ENCODE measurements at places on chromosomes 4 and X.

- DNase-seq: no peak
Observed at GRCh38 chr4:154634058-154634457, 21.6 kb upstream of the FGG start.

DNA sequence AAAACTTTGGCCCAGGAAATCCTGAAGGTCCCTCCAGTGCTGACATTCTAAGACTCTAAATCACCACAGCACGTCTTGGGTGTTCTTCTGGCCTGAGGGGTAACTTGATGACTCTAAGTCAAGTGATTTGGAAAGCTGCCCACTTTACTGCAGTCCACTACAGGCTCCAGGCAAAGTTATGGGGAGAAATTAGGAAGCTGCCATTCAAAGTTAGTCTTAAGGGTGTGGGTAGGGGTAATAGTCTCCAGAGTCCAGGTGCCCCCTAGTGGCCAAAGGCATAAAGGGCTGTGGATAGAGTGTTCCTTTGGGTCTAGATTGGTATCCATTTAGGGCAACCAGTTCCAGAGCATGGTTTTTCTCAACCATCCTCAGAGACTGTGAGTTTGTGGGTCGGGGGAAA lies 38.7 kb upstream of the SLC16A2 start:
- DNase-seq: peak; percentile 54

DNA sequence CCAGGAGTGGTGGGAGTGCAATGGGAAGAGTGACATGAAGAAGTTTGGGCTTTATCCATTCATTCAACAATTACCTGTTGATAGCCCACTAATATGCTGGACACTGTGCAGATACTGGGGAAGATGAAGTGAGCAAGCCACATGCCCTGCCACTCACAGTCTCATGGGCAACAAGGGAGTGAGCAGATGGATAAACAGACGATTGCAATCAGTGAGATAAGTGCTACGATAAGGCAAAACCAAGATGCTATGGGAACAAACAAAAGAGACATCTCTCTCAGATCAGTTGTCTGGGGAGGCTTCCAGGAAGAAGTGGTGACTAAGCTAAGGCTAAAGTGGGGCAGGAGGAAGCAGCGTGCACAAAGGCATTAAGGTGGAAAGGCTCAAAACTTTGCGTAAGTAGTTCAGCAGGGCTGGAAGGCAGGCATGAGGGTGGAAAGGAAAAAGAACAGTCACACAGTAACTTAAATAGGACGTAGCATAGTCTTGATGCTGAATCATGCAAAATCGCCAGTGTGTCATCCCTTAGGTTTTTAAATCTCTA lies 31.7 kb downstream of the GAB3 start:
- DNase-seq: no peak

DNA sequence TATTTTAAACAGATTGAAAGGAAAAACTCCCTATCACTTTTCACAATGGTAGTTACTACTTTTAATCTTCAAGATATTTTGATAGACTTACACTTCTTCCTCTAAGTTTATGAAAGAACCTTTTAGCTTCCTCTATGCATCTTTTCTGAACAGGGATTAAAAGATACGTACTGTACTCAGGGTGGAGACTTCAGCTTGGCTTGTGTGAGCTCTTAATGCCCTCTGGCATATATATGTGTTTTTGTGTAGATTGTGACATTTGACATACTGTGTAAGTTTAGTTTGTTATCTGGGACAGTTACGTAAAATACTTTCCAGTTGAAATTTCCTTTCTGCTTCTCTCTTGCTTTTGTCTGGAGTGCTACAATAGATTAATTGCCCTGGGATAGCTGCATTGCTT lies 109.3 kb upstream of the NUDT6 start:
- no peak for DNase-seq

DNA sequence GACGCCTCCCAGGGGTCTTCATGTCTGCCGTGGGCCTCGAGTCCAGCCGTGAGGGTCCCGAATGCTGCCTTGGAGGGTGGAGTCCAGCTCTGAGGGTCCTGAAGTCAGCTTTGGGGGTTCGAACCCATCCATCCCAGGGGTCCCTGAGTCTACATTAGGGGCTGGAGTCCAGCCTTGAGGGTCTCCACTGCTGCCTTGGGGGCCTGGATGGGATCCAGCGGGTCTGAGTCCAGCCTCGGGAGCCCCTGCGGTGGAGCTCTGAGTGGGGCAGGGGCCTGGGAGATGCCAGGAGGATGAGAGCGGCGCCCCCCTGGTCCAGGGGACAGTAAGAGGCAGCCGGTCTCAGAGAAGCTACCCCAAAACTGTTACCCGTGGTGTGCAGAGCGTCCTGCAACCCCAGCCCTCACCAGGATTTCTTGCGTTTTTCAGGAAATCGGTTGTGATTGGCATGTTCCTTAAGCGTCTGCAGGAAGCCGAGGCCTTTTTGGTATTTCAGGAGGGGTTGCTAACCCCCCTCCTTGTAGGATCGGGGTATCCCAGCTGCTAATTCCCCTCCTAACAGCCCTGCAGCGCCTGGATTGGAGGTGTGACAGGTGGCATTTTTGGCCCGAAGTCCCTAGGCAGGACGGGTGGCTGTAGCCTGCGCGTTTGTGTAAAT lies 1.7 kb upstream of the GTPBP6 start:
- DNase-seq: no peak

DNA sequence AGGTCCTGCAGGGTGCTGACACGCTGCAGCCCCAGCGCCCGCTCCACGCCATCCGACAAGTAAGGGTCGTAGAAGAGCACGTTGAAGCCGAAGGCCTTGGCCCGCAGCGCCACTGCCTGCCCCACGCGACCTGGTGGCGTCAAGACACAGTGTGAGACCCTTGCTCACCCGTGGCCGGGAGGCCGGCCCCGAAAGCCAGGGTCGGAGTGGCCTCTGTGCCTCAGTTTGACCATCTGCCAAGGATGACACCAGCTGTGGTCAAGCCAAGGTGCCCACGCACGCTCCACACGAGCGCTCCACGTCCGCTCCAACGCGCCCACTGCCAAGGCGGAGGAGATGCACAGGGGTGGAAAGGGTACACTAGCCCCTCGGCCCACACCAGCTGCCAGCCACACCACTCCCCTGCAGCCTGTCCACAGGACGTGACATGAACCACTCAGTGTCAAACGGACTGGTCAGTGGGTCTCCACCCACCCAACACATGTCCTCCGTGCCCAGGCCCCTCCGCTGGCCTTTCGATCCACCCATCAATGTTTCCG lies 32.8 kb downstream of the CTBP1 start:
- DNase-seq: no peak

- no peak for DNase-seq
Observed at GRCh38 chr4:79907001-79907400, 166.0 kb downstream of the ANTXR2 start.

DNA sequence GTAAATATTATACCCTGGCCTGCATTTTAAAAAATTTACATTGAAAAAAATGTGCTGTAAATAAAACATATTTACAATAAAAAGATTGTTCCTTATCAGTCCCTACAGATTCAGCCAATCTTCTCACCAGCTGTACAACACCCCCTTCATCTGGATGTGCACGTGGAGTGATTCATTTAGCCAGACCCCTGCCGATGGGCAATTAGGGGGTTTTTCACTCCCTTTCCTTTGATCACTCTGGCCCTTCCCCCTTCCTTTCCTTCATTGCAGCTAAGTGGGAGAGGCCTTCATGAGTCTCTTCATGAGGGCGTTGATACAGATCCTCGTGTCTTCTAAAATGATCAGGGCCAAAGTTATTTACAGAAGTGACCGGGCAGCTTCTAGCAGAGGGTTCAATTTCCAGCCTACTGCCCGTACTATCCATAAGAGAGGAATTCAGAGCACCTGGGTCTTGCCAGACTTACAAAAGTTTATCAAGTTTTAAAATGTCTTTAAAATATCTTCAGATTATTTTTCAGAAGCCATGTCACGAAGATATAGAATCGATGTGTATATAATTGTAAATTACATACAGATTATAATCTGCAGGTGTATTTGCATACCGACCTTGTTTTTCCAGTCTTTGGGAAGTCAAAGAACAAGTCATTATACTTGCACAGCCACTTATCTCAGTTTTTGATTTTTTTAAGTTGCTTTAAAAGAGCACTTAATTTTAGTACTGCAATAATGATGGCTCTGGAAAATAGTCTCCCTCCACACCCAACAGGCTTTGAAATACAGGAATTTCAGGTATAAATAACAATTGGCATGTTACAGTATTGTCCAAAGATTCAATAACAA lies 21.4 kb upstream of the RASL11B start:
- no peak for DNase-seq

DNA sequence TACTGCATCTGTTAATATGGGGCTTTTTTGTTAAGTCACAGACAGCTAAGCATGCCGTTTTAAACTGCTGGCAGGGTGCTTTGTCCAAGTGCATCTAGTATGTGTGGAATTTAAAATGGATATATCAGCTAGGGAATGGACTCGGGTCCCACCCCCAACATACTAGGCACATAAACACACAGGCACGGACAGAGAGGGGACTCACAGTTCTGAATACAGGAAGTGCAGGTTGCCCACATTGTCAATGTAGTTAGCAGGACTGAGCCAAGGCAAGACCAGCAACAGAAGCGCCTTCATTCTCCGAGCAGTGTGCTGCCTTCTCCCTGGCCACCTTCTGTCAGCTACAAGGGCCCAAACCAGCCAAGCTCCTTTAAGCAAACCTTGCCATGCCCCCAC lies 33.6 kb downstream of the LNX1 start:
- DNase-seq: no peak

GRCh38 chrX:57952320-57952678 lies 42.0 kb upstream of the ZXDA start:
- DNase-seq: no peak

- no peak for DNase-seq
Observed at GRCh38 chr4:136768925-136769275, 763.4 kb downstream of the PCDH18 start.

GRCh38 chrX:150736475-150736874 lies 43.3 kb downstream of the MTMR1 start:
- DNase-seq: peak; percentile 9

DNA sequence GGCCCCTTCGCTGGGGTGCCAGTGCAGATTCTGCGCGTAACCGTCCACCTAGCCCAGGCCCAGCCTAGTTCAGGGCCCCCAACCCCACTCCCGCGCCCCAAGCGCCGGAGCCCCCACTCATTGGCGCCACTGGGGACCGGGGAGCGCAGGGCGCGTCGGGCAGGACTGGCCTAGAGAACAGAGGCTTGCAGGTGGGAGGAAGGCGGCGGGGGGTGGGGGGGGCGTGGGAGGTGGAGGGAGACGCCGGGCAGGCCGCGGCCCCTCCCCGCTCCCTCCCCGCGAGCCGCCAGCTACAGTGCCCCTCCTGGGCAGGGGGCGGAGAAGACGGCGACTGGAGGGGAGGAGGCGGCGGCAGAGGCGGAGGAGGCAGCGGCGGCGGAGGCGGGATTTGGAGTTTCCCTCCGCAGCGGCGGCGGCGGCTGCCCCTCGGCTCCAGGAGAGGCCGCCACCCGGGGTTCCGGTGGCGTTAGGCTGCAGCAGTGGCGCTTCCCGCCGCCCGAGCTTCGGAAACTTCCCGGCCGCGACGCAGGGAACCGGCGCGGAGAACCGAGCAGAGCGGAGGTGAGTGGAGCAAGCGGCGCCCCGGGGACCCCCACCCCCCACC lies 4.8 kb upstream of the DUSP9 start:
- DNase-seq: no peak

DNA sequence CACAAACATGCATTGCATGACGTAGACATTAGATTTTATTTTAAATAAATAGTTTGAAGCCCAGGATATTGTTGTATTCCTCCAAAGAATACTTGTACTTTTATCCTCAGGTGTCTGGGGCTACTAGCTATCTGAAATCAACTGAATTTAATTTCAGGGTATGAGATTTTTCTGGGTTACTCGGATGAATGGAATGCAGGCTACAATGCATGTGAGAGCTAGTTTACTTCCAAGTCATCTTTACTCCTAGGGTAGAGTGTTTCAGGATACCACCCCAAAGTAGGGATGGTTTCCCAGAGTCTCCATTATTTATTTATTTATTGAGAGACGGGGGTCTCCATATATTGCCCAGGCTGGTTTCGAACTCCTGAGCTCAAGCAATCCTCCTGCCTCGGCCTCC lies 66.4 kb downstream of the HPRT1 start:
- DNase-seq: no peak

DNA sequence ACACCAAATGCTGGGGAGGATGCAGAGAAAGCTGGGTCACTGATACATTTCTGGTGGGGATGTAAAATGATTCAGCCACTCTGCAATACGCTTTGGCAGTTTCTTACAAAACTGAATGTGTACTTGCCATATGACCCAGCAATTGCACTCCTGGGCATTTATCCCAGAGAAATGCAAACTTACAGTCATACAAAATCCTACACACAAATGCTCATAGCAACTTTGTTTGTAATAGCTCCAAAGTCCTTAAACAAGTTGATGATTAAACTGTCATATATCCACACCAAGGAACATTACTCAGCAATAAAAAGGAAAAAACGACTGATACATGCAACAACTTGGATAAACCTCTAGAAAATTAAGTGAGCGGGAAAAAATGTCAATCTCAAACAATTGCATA lies 12.3 kb downstream of the MID1 start:
- no peak for DNase-seq

- DNase-seq: peak; percentile 5
Observed at GRCh38 chr4:2843941-2844584, 419 bp downstream of the ADD1 start.

DNA sequence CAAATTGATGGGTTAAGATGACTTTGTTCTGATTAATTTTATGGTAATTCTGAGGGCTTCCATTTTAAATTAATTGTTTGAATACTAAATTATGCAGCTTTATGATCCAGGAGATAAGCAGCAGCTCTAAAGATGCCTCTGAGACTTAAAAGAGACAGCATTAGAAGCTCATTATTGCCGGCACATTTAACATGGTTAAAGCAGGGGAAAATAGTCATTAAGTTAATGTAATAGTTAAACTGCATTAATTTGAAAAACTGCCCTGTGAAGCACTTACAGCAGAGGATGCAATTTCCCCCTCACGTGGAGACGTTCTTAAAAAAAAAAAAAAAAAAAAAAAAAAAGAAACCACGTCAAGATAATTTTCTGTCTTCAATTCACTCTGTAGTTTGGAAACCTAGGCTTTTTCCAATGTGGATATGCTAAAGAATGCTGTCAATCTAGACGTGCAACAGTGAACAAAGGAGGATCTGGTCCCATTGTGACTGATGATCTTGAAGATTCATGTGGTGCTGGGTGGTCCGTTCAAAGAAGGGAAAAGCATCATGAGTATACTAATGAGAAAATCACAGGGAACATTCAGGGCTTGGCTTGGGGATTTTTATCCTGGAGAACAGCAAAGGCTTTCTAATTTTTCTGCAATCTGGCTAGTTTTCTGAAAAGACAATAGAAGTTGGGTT lies 440.6 kb upstream of the HS3ST1 start:
- no peak for DNase-seq

DNA sequence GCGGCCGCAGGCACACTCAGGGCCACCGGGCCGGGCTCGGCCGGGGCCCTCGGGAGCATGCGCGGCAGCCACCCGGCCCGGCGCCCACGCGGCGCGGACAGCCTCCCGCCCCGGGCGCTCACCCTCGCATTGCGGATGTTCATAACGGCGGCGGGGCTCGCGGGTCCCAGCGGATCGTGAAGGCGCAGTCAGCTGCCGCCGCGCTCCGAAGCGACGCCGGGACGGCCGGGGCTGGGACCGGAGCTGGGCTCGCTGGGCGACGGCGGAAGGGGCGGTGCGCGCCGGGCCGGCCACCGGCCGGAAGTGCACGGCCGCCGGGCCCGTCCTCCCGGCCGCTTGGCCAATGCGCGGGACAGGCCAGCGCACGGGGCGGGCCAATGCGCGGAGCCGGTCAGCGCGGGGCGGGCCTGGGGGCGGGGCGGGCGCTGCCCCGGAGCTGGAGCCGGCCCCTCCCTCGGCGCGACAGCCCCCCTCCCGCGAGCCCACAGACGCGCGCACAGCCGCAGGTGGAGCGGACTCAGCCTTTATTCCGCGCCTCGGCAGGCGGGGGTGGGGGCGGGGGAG lies at the start of gene NAA10:
Gene NAA10, minus strand, starts transcription at position 276 of the 564 bp plus-strand sequence. Its CDS starts 133 bp downstream, at position 143.
- DNase-seq: peak; percentile 75

GRCh38 chrX:46637938-46638337 lies 64.4 kb downstream of the CHST7 start:
- DNase-seq: no peak

Measured in germinal center (tissue), 1 donor.